ENCODE measurements at places on chromosomes 1 and 21.

GRCh38 chr1:218166268-218166945, 118.7 kb upstream of the RRP15 start:
- DNase-seq, result no peak

GRCh38 chr1:88455621-88456256, 228.3 kb upstream of the PKN2 start:
- no peak for DNase-seq

DNA sequence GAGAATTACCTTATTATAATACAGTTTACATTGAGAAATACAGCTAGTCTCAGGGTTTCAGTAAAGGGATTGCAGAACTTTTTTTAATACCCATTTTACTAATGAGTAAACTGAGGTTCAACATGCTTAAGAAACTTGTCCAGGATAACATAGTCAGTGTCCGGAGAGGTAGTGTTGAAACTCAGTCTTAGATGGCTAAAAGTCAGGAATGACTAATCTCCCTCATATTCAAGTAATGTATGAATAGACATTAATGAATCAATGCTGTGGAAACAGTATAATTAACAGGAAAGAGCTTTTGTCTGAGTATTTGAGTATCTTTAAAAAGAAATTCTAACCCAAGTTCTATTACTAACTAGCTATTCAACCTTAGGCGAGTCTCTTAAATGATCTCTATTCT, 397.6 kb downstream of the PLA2G4A start:
- DNase-seq, result no peak

DNA sequence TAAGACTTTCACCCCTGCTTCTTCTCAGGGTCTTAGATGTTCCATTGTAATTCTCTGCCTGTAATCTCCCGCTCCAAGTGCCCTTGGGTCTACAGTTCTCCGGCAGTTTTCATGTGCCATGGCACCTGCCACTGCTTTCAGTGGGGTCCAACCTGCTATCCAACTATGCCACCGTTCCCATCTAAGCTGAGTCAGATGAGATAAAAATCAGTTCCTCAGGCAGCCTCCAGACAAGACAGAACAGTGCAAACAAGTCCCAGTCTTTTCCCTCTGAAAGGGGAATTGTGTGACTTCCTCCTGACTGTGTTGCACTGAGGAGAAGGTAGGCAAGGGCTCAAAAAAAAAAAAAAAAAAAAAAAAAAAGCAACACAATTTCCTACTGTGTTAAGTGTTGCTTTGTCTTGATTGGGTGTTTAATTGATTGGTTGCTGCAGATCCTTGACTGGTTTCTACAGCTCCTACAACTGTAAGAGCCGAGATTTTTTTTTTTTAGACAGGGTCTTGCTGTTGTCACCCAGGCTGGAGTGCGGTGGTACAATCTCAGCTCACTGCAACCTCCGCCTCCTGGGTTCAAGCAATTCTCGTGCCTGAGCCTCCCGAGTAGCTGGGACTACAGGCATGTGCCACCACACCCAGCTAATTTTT, 50.7 kb downstream of the EBNA1BP2 start:
- no peak for DNase-seq

DNA sequence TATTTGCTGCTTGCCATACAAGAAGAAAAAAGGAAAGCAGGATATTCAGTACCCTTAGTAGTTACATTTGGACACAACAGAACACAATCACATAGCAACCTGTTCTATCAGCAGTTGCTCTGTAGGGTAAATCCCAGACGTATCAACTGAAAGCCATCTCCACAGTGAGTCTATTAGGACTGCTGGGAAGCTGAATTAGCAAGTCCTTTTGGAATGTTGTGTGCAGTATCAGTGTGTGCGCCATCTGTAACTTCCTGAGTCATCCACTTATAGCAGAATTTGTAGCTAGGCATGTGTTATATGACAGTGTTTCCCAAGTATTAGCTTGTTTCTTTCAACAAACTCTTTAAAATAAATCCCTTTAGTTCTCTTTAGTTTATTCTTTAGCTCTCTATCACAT, 21.3 kb downstream of the CCDC30 start:
- DNase-seq, result no peak
